ENCODE measurements at places on chromosomes 11 and 22. TPM values are rescaled to one million over a fixed set of nuclear protein-coding genes. Genes with fewer than 3 reads are reported as not detected.

Gene TREH
- not detected for total RNA-seq

Gene KRTAP5-1
- not detected for total RNA-seq

Gene UBE2L3
- total RNA-seq: 62.7 TPM

Gene TRIM44
- total RNA-seq: 31.8 TPM

Gene SLC1A2
- not detected for total RNA-seq

Gene OR8G1
- not detected for total RNA-seq

Gene SLC36A4
- 14.4 TPM for total RNA-seq

Gene APOL5
- total RNA-seq: not detected

Gene FADS2
- total RNA-seq: 282 TPM

Gene ANO5
- total RNA-seq: 0.05 TPM

Data from T-helper 2 cell treated with Interferon-gamma antibody and Interleukin-4, amounts not matched to agents 100 ng/mL and 5 ng/mL, for 36 hours (primary cell).